ENCODE measurements at places on chromosomes 7 and 10. TPM values are rescaled to one million over a fixed set of nuclear protein-coding genes. Genes with fewer than 3 reads are reported as not detected.
A peak's percentile ranks its signal among the peaks of the same experiment; 100 is the strongest.

Gene SPDYE5
- not detected for total RNA-seq

Gene HOXA1
- 1.3 TPM for total RNA-seq

Gene INMT
- total RNA-seq, result 8.8 TPM

Gene KLF14
- total RNA-seq, result 1.0 TPM

Gene CDK6
- total RNA-seq, result 37.8 TPM

Gene SLC26A5
- total RNA-seq, result 0.88 TPM

Gene PAPOLB
- total RNA-seq, result not detected

Gene STRIP2
- 1.3 TPM for total RNA-seq

Gene CCL24
- total RNA-seq, result 216 TPM

Gene GPR26
- not detected for total RNA-seq

Gene GPRIN2
- total RNA-seq, result not detected

Gene WNT8B
- not detected for total RNA-seq

DNA sequence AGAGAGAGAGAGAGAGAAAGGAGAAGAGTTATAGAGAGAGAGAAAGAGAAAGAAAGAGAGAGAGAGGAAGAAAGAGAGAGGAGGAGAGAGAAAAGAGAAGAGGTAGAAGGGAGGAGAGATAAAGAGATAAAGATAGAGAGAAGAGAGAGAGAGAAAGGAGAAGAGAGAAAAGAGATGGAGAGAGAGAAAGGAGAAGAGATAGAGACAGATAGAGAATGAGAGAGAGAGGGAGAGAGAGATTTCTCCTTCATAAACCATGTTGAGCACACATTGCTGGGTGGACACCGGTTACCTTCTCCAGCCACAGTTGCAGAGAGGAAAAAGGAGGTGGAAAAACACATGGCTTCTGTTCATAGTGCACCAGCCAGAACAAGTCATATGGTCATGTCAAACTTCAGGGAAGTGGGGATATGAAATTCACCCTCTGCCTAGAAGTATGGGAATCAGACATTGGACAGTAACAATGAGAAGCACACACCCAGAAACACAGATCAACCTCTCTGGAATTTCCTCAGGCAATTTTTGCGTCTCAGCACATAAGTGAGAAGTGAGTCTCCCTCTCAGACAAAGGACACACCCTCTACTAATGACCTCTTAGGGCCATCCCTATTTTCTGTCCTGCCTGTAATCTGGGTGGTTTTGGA, 172.5 kb upstream of the SVIL start:
- DNase-seq, result no peak

DNA sequence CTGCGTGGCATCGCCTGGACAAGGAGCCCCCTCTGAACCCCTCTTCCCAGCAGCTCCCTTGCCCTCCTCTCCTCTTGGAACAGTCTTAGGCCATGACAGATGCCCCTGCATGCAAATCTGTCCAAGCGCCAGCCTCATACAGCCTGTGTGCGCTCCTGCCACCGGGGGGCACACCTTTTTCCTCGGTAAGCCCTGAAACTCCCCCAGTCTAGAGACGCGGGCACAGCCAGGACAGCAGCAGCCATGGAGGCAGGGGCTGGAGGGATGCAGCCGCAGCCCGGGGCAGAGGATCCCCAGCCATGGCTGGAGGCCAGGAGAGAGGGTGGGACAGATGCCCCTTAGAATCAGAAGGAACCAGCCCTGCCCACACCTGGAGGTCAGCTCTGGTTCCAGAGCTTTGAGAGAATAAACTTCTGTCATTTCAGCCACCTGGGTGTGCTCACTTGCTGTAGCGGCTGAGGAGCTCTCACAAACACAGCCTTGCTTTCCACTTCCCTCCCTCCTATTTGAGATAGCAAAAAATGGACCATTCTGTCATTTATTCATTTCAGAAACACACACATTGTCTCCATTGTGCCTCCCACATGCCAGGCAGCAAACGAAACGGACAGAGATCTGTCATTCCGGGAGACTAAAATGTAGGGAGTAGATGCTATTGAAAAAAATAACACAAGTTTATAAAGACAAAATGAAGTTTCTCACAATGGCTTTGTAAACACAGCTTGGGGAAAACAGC, 241.5 kb downstream of the WDR37 start:
- DNase-seq, result no peak

DNA sequence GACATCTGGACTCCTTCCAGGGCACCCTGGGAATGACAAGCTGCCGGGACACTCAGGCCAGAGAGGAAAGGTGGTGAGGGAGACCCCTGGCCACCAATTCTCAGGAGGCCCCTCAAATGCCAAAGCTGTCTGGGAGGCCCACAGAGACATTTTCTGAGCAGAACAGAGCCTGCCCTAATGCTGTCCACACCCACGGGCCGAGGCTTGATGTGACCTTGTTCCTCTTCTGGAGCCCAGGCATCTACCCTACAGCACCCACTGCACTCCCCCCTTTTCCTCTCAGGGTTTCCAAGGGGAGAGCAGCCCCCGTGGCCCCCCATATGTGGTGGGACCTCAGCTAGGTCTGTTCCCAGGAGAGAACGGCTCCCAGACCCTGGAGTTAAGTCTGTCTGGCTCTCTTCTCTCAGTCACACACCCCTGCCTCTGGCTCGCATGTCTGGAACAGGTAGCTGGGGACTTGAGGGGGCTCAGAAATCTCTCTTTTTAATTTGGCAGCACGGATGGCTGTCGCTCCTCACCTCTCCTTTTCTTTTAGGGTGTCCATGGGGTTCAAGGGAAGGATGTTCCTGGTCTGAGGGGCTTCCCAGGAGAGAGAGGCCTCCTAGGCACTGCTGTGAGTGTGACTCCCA, 16.8 kb upstream of the VOPP1 start:
- no peak for DNase-seq

GRCh38 chr7:146701166-146701565, 584.6 kb downstream of the CNTNAP2 start:
- no peak for DNase-seq

DNA sequence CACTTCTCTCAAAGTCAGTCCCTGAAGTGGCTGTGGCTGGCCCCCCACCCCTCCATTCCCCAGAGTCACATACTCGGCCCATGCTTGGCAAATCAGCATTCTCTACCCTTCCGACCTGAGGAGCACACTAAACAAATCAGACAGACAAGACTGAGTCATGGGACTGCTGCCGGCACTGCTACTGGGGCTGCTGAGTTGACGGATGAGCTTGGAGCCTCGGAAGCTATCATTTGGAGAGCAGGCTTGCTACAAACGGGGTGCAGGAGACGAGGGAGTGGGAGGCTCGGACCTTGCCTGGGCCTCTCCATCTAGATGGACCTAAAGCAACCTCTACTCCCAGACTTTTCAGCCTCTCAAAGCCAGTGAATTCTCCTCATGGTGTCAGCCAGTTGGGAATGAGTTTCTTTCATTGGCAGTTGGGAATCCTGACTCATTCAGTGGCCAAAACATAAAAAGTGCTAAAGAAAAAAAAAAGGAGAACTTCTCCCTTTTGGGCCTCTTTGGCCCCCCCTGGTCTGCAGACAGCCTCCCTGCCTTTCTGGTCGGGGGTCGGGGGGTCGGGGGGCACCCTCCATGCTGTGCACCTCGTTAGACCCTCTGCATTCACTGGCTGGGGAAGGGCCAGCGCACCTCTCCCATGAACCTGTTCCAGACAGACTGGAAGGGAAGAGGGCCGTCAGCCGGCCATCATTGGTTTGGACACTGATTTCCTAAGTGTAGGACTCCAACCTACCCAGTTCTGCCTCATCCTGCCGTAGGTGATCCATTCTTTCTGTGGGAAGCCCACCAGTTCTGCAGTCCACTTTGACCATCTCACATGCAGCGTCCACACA, 52.3 kb upstream of the COL13A1 start:
- no peak for DNase-seq

DNA sequence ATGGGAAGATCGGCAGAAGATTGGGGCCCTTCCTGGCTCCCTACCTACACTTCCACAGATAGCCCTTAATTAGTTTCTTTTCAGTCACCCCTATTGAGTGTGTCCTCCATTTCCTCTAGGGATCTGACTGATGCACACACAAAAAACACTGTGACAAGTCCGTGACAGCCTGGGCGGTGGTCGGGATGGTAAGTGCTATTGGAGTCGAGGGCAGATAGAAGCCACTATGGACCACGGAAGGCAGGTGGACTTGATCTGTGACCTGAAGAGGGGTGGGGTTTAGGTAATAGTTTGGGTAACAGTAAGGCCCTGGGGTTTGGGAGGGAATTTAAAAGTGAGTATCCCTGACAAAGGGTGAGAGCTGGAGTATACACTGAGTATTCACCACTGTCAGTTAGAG, 53.0 kb downstream of the PDK4 start:
- no peak for DNase-seq

DNA sequence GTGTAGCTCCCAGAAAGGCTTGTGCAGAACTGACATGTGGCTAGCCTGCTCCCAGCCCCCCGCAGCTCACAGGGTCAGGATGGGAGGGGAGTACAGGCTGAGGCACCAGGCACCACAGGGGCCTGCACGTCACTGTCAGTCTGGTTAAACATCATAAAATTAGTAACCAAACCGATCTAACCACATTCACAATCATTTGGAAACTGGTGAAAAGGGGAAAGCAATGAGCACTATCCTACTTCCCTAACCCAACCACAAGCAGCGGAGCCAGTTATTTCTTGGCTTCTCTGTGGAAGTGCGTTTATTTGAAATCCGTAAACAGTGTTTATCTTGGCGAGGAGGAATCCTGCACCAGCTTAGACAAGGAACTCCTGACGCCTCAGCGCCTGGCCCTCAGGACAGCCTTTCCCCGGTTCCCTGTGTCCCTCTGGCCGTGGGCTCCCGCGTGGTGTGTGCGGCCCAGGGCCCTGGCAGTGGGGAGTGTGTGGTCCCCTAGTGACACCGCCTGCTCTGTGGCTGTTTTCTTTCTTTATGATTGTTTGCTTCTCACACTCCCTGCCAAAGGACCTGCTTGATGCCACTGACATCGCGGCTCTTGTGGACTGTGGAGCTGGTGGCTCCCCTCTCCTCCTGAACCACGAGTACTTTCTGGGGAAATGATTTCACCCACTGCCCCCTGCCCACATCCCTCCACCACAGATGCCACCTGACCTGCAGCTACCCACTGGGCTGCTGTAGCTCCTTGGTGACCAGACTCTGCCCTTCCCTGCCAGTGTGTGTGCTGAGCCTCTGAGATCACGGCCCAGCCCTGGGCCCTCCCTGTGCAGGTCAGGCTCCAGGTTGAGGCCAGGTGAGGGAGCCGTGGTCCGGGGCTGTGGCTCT, 38.0 kb downstream of the INPP5A start:
- DNase-seq, result no peak

GRCh38 chr7:55207436-55208125, 157.6 kb upstream of the LANCL2 start:
- peak; percentile 61 for DNase-seq

DNA sequence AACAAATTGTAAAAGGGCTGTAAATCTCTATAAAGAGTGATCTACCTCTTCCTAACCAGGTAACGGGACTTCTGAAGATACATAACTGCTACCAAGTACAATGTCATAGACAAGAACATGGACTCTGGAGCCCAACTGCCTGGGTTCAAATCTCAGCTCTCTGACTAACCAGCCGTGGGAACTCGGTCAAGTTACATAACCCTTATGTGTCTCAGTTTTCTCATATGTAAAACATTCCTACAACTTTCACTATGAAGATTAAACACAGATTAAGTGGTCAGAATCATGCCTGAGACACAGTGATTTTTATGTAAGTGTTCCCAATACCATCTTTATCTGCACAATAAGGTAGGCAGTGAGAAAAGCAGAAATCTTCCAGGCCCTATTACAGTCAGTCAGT, 52.6 kb downstream of the ITGB1 start:
- no peak for DNase-seq

- no peak for DNase-seq
These were observed 189.7 kb downstream of the GRM3 start for GRCh38 chr7:86833360-86833759.

GRCh38 chr10:102072673-102073527, 7.8 kb downstream of the HPS6 start:
- DNase-seq, result peak; percentile 86

- no peak for DNase-seq
These were observed 327.9 kb downstream of the ACTR3B start for GRCh38 chr7:153087498-153087897.

GRCh38 chr7:41579961-41580935, 122.6 kb downstream of the INHBA start:
- DNase-seq, result no peak

DNA sequence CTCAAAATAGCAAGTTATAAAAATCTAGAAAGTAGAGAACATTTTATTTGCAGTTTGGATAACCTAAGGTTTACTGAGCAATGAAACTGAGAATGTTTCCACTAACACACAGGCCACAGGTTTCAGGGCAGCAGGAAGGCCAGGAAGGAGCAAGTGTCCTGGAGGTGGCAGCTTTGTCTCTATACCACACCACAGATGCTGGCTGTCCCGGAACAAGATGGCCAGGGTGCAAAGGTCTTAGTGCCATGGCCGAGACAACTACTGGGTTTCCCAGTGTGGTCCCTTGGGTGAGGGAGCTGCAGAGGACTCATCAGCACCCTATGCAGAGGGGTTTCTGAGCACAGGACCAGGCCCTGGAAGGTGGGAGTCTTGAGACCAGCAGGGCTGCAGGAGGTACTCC, 92.0 kb downstream of the CTBP2 start:
- DNase-seq, result no peak

DNA sequence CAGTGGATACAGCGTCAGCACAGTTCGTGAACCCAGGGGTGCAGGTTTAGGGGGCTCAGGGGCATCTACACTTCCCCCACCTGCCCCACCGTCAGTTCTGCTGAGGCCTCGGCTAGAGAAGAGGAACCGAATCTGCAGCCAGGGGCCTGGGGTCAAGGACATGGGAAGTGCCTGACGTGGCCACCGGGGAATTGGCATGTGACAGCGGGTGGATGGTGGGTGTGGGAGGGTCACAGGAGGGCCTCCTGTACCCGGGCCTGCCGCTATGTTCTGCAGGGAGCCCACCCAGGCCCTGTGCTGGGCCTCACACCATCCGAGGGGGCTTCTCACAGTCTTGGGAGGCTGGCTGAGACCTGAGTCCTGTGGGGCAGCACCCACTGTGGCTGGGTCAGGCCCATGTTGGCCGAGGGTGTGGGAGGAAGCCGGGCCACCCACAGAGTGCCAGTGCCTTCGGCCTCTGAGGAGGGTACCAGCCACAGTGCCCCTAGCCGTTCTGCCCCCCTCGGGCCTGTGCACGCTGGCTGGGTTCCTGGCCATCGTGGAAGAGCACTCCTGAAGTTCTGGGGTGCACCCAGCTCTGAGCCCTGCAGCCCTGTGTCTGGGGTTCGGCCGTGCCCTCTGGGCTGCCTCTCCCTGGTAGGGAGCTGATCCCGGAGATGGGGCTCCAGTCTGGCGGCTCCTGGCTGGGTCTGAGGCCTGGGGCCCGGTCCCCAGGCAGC, 5.9 kb downstream of the TTYH3 start:
- peak; percentile 94 for DNase-seq

Measured in spleen (tissue), 13 donors.